H1 (cell line): ENCODE measurements at places on chromosomes 13 and 19. TPM values are rescaled to one million over a fixed set of nuclear protein-coding genes. Genes with fewer than 3 reads are reported as not detected.

Gene COX7A1
- 0.60 and 0.96 TPM in 2 replicates for polyA plus RNA-seq

Gene ZNF470
- polyA plus RNA-seq = 1.9 and 2.0 TPM in 2 replicates

Gene FUT3
- 0.15 and 0.41 TPM in 2 replicates for polyA plus RNA-seq

Gene TSKS
- polyA plus RNA-seq = 0.21 and 0.24 TPM in 2 replicates

Gene TNFRSF19
- 0.95 and 1.8 TPM in 2 replicates for polyA plus RNA-seq

Gene CBY2
- polyA plus RNA-seq = 0.63 TPM in 1 of 2 replicates, not detected in the other

Gene DHX34
- polyA plus RNA-seq = 17.5 and 27.2 TPM in 2 replicates

Gene CEACAM5
- not detected in 2 replicates for polyA plus RNA-seq

Gene SIGLEC12
- polyA plus RNA-seq = not detected in 2 replicates

Gene PSG5
- not detected in 2 replicates for polyA plus RNA-seq

Gene ZNF221
- polyA plus RNA-seq = 0.50 and 0.60 TPM in 2 replicates

Gene SIAH3
- polyA plus RNA-seq = 0.11 and 0.17 TPM in 2 replicates

Gene LRRC25
- 0.31 and 0.41 TPM in 2 replicates for polyA plus RNA-seq

Gene ATP4A
- polyA plus RNA-seq = 1.2 and 1.4 TPM in 2 replicates

Gene C3
- polyA plus RNA-seq = 12.8 and 16.6 TPM in 2 replicates

Gene CYP2A6
- 0.33 and 0.46 TPM in 2 replicates for polyA plus RNA-seq

Gene TECR
- 405 and 439 TPM in 2 replicates for polyA plus RNA-seq

Gene C19orf81
- 13.0 and 22.0 TPM in 2 replicates for polyA plus RNA-seq

Gene SBK2
- polyA plus RNA-seq = 3.2 and 7.4 TPM in 2 replicates

Gene EPS8L1
- polyA plus RNA-seq = 19.8 and 33.6 TPM in 2 replicates

Gene TMPRSS9
- 0.15 and 0.33 TPM in 2 replicates for polyA plus RNA-seq

Gene ASPDH
- polyA plus RNA-seq = not detected in 2 replicates

Gene CBARP
- polyA plus RNA-seq = 4.9 and 11.6 TPM in 2 replicates

Gene CLEC4G
- 2.9 and 3.2 TPM in 2 replicates for polyA plus RNA-seq

Gene GRIK5
- 17.8 and 25.3 TPM in 2 replicates for polyA plus RNA-seq

Gene TSPAN16
- not detected in 2 replicates for polyA plus RNA-seq

Gene GJB2
- 0.11 and 0.21 TPM in 2 replicates for polyA plus RNA-seq

Gene LRRC8E
- polyA plus RNA-seq = 2.7 and 2.8 TPM in 2 replicates

Gene ISYNA1
- polyA plus RNA-seq = 264 and 330 TPM in 2 replicates

Gene TBCB
- polyA plus RNA-seq = 286 and 367 TPM in 2 replicates

Gene ZNF829
- 0.97 and 1.3 TPM in 2 replicates for polyA plus RNA-seq

Gene SULT2B1
- polyA plus RNA-seq = 2.6 and 3.8 TPM in 2 replicates

Gene LGALS7B
- 3.6 and 6.2 TPM in 2 replicates for polyA plus RNA-seq

Gene VN1R2
- polyA plus RNA-seq = 0.06 TPM in 1 of 2 replicates, not detected in the other

Gene ABHD8
- 18.7 and 28.5 TPM in 2 replicates for polyA plus RNA-seq

Gene SYNGR4
- polyA plus RNA-seq = 0.27 and 0.41 TPM in 2 replicates

Gene ALOX5AP
- not detected in 2 replicates for polyA plus RNA-seq

Gene DAND5
- polyA plus RNA-seq = 0.13 and 0.14 TPM in 2 replicates

Gene VSTM2B
- 0.82 and 1.6 TPM in 2 replicates for polyA plus RNA-seq

Gene KLK14
- 0.09 and 0.22 TPM in 2 replicates for polyA plus RNA-seq
